Fibroblast of skin of left biceps (primary cell): ENCODE measurements at places on chromosomes 11 and 22.
A peak's percentile ranks its signal among the peaks of the same experiment; 100 is the strongest.

- DNase-seq, result no peak
These were observed 5.3 kb upstream of the LRRC10B start for GRCh38 chr11:61503135-61503770.

GRCh38 chr11:11036848-11037732 lies 179.2 kb upstream of the ZBED5 start:
- no peak for DNase-seq

DNA sequence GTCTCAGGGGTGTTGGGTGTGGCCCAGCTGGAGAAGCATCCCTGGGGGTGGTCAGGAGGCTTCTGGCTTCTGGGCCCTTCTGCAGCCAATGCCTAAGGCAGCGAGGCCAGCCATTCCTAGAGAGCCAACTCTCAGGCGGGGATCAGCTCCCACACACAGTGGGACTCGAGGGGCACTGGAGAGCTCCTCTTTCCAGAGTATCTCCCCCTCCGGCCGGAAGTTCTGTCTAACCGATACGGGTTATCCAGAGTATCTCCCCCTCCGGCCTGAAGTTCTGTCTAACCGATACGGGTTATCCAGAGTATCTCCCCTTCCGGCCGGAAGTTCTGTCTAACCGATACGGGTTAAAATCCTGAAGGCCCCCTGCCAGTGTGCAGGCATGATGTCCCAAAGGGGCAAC lies 71.2 kb upstream of the B3GAT1 start:
- no peak for DNase-seq

- no peak for DNase-seq
These were observed 93.2 kb upstream of the PRR5 start for GRCh38 chr22:44608597-44609399.

DNA sequence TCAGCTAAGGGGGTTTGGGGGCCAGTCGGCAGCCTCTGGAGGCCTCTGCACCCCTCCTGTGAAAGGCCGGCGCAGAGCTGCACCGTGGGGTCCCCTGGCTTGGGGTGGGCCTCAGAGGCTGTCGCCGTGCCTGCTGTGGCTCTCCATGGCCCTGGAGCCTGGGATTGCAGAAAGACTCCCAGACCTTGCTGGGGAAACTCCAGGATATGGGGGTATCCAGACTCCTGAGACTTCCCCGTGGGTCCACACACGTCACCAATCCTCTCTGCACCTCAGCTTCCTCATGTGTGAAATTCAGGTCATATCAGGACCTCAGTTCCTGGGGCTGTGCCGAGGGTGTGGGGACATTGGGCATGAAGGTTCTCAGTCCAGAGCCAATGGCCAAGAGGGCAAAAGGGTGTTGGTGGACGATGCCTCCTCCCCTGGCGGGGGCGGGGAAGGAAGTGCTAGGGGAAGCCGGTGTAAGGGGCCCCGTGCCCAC lies 97.1 kb downstream of the KCNQ1 start:
- no peak for DNase-seq

GRCh38 chr22:39220890-39221850 lies 23.6 kb downstream of the PDGFB start:
- DNase-seq, result no peak

- no peak for DNase-seq
These were observed 15.4 kb downstream of the ASRGL1 start for GRCh38 chr11:62352355-62353336.

GRCh38 chr11:35376613-35377012 lies 42.7 kb downstream of the SLC1A2 start:
- no peak for DNase-seq

- no peak for DNase-seq
These were observed 21.2 kb upstream of the FEZ1 start for GRCh38 chr11:125517116-125517770.

DNA sequence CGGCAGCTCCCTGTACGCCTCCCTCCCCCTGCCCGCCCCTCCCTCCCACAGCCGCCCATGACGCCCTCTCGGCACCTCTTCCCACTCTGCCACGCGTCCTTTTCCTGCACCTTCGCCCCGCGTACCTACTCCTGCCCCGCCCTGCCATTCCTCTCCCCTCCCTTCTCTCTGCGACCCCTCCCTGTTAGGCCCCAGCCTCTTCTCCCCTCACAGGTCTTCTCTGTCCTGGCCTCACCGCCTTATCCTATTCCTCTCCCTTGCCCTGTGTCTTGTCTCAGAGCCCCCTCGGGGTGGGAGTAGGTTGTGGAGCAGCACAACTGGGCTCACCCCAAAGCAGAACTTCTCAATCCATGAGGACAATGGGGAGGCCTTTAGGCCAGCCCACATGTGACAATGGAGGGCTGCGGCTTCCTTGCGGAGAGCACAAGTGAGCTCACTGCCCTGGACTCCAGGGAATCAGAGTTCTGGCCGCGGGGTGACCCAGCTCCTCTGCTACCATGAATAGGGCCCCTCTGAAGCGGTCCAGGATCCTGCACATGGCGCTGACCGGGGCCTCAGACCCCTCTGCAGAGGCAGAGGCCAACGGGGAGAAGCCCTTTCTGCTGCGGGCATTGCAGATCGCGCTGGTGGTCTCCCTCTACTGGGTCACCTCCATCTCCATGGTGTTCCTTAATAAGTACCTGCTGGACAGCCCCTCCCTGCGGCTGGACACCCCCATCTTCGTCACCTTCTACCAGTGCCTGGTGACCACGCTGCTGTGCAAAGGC lies 539 bp downstream of the SLC35C1 start:
- no peak for DNase-seq

GRCh38 chr22:49446145-49446758 lies 381.4 kb downstream of the BRD1 start:
- no peak for DNase-seq

- DNase-seq, result peak; percentile 33
These were observed 787.1 kb upstream of the API5 start for GRCh38 chr11:42524534-42525227.

- no peak for DNase-seq
These were observed 729 bp downstream of the IL17RA start for GRCh38 chr22:17085277-17086181.

DNA sequence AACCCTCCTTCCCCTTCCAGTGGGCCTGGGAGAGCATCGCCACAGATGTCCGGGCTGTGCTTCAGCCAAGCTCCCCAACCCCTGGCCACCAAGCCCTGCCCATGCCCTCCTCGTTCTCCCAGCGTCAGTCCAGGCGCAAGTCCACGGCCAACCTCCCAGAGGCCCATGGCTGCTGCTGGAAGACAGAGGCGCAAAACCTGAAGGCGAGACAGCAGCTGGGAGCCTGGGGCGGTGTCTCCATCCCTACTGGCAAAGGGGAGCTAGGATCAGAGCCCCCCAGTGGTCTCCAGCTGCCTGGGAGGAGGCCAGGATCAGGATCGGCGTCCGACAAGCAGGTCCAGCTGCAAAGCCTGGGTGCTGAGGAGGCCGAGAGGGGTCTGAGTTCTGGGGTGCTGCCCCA lies 1.9 kb downstream of the TSGA10IP start:
- DNase-seq, result no peak

DNA sequence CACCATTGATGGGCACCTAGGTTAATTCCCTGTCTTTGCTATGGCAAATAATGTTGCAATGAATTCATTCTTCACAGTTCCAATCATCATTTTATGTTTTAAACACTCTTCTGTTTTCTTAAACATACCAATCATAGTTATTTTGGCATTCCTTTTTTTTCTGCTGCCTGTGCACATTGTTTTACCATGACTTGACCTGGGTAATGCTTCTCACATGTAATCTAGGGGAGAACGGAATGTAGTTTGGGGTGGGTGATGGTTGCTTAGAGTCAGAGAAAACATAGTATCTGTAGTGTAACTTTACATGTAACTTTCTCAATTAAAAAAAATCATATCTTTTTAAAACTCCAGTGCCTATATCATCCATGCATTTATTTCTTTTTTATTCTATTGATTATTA lies 1945.3 kb upstream of the RAG2 start:
- peak; percentile 59 for DNase-seq

DNA sequence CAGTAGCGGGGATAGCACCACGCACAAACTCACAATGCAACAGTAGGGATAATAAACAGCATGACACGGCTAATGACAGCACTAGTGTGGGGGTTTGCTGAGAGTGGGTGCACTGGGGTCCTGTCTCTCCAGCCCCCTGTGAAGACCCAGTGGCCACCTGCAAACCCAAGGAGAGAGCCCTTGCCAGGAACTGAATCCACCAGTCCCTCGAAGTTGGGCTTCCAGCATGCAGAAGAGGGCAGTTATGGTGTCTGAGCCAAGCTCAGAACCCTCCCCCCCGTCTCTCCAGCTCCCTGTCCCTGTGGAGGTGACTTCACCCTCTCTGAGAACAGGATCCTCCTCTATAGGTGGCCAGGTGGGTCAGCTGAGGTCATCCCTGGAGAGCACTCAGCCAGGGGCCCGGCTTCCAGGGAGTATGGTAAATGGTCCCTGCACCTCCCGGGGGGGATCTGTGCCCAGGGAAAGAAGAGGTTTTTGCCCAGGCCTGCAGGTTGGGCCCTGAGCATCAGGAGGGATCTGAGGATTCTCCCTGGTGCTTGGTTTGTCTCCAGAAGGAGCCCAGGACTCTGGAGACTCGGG lies 86.3 kb upstream of the PRR5 start:
- DNase-seq, result no peak

GRCh38 chr22:24489011-24489410 lies 6.1 kb upstream of the UPB1 start:
- DNase-seq, result no peak

GRCh38 chr11:27619039-27619574 lies 81.1 kb downstream of the BDNF start:
- DNase-seq, result no peak

DNA sequence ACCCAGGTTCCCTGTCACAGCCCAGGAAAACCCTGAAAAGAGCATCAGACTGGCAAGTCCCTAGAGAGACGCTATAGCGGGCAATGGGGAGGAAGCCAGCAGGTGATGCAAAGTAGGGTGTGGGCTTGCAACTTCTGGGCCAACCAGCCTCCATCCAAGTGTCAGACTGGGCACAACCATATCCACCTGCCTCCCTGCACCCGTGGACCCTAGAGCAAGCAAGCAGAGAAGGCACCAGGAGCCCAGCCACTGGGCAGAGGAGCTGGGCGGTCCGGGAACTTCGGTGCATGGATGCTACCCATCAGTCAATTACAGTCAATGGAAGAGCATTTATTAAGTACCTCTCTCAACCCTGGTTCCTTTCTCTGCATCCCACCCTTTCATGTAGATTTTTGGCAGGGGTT lies 2.8 kb downstream of the NECTIN1 start:
- no peak for DNase-seq

DNA sequence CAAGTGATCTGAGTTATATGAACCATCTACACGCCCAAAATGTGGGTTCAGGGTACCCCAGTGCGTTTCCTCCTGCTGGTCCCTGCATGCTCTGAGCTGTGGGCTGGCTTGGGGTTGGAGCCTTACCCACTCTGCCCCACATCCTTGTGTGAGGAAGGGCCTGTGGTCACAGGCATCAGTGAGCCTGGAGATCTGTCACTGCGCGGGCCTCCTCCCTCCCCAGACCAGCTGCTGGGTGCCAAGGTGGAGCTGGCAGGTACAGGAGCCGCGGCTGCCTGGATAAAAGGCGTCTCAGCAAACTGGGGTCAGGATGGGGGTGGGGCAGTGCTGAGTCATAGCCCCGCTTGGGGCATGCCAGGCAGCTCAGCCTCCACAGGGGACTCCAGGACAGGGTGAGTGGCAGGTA lies 17.9 kb downstream of the GNAZ start:
- no peak for DNase-seq

GRCh38 chr11:72583616-72584292 lies 90.5 kb downstream of the PDE2A start:
- no peak for DNase-seq

- DNase-seq, result no peak
These were observed 883.3 kb downstream of the NTM start for GRCh38 chr11:132253469-132254264.

DNA sequence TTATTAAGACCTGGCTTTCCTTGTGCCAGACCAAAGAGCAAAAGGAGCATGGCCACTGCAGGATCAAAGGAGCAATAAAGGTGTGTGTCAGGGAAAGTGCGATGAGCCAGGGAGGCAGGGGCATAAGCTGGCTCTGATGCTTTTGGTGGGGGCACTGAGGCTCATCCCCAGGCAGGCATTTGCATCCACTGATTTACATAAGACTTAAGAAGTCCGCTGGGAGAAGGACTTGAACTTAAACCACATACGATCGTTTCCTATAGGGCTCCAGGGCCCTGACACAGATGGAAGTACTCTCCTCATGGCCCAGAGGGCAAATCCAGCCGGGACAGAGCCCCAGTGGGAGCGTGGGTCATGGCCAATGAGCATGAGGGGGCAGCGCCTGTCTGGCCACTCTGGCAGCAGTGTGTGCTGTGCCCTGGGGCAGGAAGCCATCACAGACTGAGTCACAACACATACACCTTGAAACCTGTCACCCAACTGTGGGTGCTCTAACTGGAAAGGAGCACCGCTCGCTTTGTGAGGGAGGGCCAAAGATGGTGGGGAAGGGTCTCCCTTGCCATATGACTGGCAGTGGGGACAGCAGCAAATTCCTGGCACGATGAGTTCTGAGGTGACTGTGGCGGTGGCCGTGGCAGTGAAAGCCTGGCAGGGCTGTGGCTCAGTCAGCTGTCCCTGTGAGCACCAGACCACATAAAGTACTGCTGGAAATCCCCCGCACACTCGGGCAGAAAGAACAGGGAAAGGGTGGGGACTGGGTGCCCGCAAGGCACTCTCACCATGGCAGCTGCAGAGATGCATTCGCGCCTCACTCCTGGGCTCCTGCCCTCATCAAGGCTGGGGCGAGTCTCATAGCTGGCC lies 79.4 kb upstream of the LMO1 start:
- no peak for DNase-seq

DNA sequence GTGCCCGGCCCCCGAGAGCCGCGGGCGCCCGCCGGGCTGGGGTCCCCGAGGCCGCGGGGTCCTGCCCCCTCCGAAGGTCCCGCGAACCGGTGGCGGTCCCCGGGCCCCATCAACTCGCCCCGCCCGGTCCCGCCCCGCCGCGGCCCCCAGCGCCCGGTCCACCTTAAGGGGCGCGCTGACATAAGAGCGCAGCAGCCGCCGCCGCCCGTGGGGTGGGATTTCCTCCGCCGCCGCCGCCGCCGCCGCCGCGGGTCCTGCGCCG lies at the start of gene ZDHHC8:
Gene ZDHHC8, plus strand, starts transcription at position 208 of the 262 bp plus-strand sequence. CDS start 144 bp downstream, outside the sequence.
- DNase-seq, result no peak

GRCh38 chr22:35064664-35065063 lies 1.3 kb upstream of the ISX start:
- no peak for DNase-seq

DNA sequence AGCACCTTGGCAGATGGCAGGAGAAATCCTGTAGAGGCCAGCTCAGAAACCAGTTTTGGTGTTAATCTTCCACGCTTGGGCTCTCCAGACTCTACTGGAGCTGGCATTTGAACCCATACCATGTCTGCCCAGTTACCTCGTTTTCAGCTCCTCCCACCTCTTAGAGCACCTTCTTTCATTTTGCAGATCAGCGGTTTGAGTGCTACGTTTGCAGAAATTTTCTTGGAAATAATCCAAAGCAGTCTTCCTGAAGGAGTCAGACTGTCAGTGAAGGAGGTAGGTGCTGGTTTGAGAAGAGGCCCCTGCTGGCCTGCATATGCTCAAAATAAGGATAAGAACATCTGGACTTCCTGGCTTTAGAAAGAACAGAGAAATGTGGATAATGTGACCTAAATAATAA lies 13.7 kb downstream of the COA4 start:
- DNase-seq, result no peak

- DNase-seq, result no peak
These were observed 4.6 kb downstream of the NUP160 start for GRCh38 chr11:47843361-47844055.

GRCh38 chr11:122046846-122047245 lies 69.2 kb downstream of the BLID start:
- DNase-seq, result no peak
